ENCODE measurements at places on chromosomes 12 and 14. TPM values are rescaled to one million over a fixed set of nuclear protein-coding genes. Genes with fewer than 3 reads are reported as not detected.

DNA sequence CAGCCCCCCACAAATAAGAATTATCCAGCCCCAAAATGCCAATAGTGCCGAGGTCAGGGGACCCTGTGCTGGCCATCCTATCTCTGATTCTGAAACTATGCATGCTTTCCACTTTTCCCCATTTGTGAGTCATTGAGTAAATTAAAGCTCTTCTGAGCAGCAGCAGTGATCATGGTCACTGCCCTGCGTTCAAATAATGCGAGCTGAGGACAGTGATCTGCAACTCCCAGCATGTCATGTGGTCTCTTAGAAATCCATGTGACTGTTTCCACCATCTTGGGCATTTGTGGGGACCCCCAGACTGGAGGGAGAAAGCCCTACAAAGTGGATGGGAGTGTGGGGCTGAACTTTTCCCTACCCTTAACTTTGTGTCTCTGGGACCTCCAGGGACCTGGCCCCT is 53.8 kb downstream of the C14orf132 start:
- no peak for DNase-seq

HVCN1 gene
- 14.0 TPM for total RNA-seq

- DNase-seq = no peak
Observed at GRCh38 chr12:68537571-68537970, 73.1 kb upstream of the RAP1B start.

SLC2A13 gene
- 15.5 TPM for total RNA-seq

DNA sequence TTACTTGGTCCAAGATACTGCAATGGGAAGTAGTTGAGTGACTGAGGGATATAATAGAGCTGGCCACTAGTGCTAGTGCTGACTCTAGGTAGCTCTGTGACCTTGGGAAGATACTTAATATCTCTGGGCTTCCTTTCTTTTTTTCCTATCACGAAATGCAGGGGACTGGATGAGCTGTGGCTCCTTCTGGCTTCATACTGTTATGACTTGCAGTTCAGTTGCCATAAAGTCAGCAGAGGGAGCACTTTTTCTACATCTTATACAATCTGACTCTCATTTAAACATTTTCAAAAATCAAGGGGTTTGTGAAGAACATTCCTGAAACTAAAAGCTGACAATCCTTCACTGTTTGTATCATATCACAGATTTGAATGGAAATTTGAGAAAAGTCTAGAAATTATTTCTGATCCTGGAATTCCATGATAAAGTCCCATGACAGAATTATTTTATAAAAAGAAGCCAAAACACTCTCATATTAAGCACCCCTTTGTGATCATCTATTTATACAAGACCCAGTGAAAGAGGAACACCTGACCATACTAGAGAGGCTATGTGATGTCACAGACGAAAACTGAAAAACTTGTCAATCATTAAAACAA is 5.3 kb downstream of the BHLHE41 start:
- DNase-seq = no peak

CCDC175 gene
- not detected for total RNA-seq

DNA sequence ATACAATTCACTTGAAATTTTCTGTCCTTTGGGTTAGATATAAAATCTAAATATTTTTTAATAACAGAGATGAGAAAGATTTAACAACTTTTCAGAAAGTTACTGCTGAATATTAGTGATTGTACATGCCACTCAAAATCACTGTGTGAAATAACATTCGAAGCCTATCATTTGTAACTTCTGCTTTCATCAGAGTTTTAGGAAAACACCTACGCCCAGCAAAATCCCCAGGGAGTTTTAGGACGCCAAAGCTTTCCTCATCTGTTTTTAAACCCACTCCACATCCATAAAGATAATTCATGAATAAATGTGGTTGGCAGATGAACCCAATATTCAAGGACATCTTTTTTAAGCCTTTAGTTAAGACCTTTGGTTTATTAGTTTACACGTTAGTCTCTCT is 23.9 kb downstream of the TC2N start:
- no peak for DNase-seq

RPS6KL1 gene
- total RNA-seq = 17.2 TPM

FAM186B gene
- total RNA-seq = 0.74 TPM

GRCh38 chr12:132139912-132140311 is 4.2 kb downstream of the DDX51 start:
- peak; percentile 49 for DNase-seq

GRCh38 chr14:61416591-61416990 is 95.2 kb downstream of the PRKCH start:
- DNase-seq = no peak

CPNE6 gene
- not detected for total RNA-seq

MFAP5 gene
- 24.6 TPM for total RNA-seq

DNA sequence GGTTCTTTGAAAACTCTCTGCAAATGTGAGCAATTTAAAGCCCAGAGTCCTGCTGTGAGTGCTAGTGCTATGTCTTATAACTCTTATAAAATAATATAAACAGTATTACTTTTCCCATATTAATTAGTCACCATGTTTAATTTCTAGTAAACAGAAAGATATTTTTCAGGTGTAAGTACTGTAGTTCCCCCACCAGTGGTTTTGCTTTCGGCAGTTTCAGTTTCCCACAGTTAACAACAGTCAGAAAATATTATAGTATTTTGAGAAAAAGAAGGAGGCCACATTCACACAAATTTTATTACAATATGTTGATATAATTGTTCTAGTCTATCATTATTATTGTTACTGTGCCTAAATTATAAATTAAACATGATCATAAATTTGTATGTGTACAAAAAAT is 800.5 kb downstream of the LRFN5 start:
- no peak for DNase-seq

GRCh38 chr14:34699873-34700621 is 14.3 kb downstream of the CFL2 start:
- no peak for DNase-seq

DNA sequence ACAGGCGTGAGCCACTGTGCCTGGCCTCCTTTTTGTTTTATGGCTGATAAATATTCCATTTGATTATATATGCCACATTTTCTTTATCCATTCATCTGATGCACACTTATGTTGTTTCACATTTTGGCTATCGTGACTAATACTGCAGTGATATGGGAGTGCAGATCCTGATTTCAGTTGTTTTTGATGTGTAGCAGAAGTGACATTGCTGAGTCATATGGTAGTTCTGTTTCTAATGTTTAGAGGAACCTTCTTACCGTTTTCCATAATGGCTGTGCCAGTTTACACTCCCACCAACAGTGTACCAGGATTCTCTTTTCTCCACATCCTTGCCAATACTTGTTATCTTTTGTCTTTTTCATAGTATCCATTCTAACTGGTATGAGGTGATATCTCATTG is 235.9 kb downstream of the ERC1 start:
- no peak for DNase-seq

DNA sequence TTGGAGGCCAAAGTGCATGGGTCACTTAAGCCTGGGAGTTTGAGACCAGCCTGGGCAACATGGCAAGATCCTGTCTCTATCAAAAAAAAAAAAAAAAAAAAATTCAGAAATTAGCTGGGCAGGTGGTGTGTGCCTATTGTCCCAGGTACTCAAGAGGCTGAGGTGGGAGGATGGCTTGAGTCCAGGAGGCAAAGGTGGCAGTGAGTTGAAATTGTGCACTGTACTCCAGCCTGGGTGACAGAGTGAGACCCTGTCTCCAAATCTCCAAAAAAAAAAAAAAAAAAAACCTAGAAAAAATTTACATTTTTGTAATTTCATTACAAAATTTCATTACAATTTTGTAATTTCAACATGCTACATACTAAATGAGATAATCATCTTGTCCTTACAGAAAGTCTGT is 42.7 kb downstream of the SYNE2 start:
- no peak for DNase-seq

GRCh38 chr14:54902521-54903420 is at the start of gene GCH1:
GCH1 (minus strand) TSS chr14:54902826; CDS start chr14:54902663, 163 bp downstream.
- peak; percentile 88 for DNase-seq

- DNase-seq = no peak
Observed at GRCh38 chr14:58824106-58824505, 186.3 kb downstream of the DACT1 start.

TOMM20L gene
- total RNA-seq = not detected

DNA sequence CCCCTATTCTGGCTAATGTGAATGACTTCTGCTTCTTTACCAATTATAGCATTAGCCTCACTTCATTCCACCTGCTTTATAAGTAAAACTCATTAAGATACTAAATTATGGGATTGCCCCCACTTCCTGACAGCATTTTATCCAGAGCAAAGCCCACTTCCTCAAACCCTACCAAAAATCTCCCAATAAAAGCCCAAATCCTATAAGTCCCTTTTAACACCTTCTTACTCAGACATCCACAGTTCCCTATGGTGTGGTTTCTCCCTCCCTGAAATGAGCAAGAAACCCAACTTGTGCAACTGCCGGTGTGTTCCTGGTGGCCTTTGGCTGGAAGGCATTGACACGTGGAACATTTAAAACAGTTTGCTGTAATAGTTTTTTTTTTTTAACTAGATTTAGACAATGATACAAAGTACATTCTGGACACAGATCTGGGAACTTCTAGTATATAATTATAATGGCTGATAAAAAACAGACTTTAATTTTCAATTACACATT is 53.1 kb downstream of the BRMS1L start:
- no peak for DNase-seq

GRCh38 chr12:89486264-89486663 is 38.3 kb downstream of the GALNT4 start:
- DNase-seq = no peak

LBHD2 gene
- total RNA-seq = not detected

GRCh38 chr12:56872366-56872765 is 61.8 kb downstream of the SDR9C7 start:
- no peak for DNase-seq

- DNase-seq = no peak
Observed at GRCh38 chr14:100715332-100715731, 11.4 kb upstream of the DLK1 start.

- no peak for DNase-seq
Observed at GRCh38 chr12:63822352-63822751, 22.1 kb upstream of the SRGAP1 start.

Data from right cardiac atrium (tissue), 5 donors.